NCI-H187 (cell line): ENCODE measurements at places on chromosomes 2 and 18.

DNA sequence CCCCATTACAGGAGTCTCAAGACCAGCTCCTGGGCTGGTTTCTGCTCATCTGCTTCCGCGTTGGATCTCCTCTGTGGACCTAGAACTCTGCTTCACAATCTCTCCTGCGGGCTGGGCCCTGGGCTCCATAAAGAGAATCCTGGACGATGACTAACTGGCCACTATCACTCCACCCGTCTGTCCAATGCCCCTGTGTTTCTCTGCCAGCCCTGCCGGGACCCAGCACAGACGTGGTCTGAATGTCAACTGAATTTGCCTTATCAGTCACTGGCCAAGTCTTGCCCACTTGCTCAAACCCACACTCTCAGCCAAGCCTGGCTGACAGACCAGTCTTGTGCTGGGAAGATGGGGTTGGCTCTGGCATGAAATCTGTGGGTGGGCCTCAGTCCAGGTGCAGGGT lies 17.4 kb downstream of the KIF3C start:
- no peak for DNase-seq

DNA sequence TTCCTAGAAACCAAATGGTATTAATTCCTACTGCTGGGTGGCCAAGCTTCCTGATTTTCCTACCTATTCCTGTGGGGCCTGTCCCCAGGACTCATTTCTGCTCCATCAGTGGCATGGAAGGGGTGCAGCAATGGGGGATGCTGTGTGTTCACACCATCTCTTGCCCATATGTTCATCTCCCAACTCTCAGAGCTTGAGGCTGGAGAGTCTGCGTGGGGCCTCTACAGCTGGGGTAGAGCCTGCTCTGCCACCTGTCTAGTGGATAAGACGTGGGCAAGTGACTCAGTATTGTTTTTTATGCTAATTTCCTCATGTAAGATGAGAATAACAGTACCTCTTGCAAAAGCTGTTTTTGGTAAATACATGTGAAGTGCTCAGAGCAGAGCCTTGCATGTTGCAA lies 149.8 kb downstream of the ACTR3 start:
- DNase-seq: no peak

DNA sequence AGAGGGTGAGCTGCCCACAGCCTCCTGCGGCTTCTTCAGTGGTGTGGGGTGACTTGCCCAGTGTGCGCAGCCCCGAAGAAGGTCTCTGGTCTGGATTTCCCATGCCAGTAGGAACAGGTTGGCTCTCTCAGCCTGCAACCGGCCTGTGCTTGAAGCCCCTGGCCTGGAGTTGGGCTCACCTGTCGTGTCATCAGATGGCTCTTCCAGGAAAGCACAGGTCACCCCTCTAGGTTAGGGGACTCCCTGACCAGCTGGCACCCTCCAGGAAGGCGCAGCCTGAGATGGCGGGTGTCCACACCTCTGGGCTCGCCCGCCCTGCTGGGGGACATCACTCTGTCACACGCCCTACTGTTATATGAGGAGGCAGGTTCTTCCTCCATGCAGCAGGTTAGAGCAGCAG lies 179.8 kb downstream of the SEPTIN10 start:
- no peak for DNase-seq

DNA sequence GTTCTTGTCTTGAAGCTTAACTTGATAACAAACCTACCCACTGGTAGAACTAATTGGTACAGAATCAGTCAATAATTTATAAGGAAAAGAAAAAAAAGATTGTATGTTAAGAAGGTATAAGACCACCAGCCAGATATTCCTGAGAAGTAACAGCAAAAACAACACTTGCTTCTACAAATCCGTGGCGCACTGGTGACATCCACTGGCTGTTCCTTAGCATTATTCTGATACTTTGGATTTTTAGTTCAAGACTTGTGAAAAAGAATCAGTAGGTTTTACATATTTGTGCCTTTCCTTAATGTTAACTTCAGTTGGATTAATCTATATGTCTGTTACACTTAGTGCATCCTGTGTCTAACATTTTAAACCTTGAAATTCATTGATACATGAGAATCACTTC lies 141.8 kb downstream of the GRB14 start:
- DNase-seq: no peak

GRCh38 chr2:231425291-231425810 lies 29.8 kb downstream of the B3GNT7 start:
- DNase-seq: no peak

GRCh38 chr2:109429567-109430328 lies 184.0 kb downstream of the SEPTIN10 start:
- DNase-seq: no peak

- DNase-seq: no peak
Measured at GRCh38 chr2:41544709-41545108, 503.1 kb upstream of the PKDCC start.

GRCh38 chr18:13265911-13266217 lies 47.3 kb downstream of the LDLRAD4 start:
- no peak for DNase-seq

- no peak for DNase-seq
Measured at GRCh38 chr2:207290833-207291624, 125.3 kb upstream of the KLF7 start.

GRCh38 chr2:102301867-102302362 lies 9.4 kb upstream of the IL1RL1 start:
- DNase-seq: no peak

- no peak for DNase-seq
Measured at GRCh38 chr18:11980163-11980493, 1.2 kb upstream of the IMPA2 start.

- no peak for DNase-seq
Measured at GRCh38 chr18:63090334-63090733, 229.2 kb downstream of the BCL2 start.

- no peak for DNase-seq
Measured at GRCh38 chr18:65380571-65380970, 370.2 kb upstream of the CDH7 start.
